ENCODE measurements at places on chromosomes 16 and 17. TPM values are rescaled to one million over a fixed set of nuclear protein-coding genes. Genes with fewer than 3 reads are reported as not detected.

The KRTAP2-3 gene
- total RNA-seq = not detected

The C16orf96 gene
- not detected for total RNA-seq

The TBC1D3I gene
- 0.09 TPM for total RNA-seq

The KRT24 gene
- not detected for total RNA-seq

The PPY gene
- total RNA-seq = not detected

The SSTR5 gene
- not detected for total RNA-seq

The PTX4 gene
- not detected for total RNA-seq

The STX1B gene
- 2.3 TPM for total RNA-seq

All from fibroblast of the aortic adventitia (primary cell).